ENCODE measurements at places on chromosomes 16 and 17.

GRCh38 chr17:36142235-36142634 lies 34.2 kb downstream of the TBC1D3B start:
- no peak for DNase-seq

DNA sequence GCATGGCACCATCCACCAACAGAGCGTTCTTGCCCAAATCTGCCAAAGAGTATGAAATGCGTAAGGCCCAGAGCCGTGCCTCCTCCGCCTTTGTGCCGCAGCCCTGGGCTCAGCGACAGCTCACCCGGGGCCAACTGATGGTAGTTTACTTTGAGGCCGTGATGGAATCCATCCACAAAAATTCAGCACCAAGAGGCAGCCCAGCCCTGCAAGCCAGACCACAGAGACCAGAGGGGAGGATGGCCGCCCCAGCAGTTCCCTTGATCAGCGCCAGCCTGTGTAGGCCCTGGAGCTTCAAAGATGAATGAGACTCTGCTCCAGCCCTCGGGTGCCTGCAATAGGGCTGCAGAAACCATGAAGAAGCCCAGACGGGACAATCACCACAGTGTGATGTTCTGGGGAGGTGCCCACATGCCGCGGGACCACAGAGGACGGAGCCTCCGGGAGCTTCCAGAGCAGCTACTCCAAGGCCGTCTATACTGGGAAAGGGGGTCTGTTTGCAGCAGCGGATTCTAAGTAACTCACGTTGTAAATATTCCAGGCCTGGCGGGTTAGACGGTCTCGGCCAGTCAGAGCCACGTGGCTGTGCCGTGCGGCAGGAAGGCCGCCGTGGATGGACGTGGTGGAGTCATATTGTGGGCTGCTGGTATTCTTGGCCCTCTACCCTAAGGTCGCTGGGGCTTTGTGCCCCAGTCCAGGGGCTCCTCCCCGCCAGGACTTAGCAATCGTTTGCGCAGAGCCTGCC lies 80.3 kb downstream of the RBFOX3 start:
- DNase-seq = no peak

DNA sequence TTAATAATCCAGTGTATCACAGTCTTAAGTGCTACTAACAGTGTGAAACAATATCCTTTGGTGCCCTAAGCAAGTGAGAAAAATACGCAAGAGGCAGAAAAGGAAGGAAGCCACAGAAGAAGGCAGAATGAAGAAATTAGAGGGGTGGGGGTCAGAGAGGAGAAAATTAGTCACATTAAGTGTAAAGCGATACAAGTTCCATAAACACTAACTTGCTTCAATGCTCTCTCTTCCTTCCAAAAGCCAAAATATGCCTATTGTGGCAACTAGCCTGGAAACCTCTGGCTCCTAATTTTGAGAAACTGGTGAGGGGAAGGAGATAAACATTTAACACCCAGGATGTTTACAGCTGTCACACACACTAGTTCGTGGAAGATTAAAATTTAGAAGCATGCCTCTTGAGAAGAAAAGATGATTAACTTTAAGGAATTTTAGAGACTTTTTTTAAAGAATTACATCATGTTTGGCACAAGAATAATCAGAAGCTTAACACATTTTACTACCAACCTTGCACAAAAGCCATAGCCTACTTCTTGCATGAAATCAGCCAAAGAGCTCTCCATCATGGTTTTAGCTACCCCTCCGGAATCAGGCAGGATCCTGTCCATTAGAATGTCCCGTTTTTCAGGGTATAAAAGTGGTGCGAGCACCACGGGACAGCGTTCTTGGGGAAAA lies 44.7 kb downstream of the CNOT1 start:
- no peak for DNase-seq

DNA sequence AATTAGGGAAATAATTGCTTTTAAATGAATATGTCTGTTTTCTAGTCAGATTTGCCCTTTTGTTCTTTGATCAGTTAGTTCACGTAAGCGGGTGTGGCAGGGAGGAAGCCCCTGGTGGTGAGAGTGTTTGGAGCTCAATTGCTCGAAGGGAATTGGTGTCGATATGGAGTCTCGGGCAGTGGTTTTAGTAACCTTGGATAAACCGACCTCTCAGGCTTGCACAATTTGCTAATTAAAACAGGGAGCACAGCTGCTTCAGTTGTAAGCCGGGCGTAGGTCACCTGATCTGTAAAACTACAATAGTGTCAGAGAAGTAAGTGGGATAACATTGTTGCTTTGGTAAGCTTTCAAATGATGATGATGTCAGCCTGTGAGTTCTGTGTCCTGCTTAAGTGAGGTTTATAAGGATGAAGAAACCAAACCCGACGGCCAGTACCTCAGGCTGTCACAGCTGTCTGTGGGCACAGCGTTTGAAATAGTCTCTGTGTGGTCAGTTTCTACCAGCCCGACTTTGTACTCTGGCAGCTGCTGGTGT lies 2.9 kb downstream of the ZNF750 start:
- DNase-seq = peak; percentile 40

GRCh38 chr17:8997994-8998628 lies 23.2 kb upstream of the NTN1 start:
- no peak for DNase-seq

GRCh38 chr16:47694543-47694942 lies 233.4 kb downstream of the PHKB start:
- no peak for DNase-seq

DNA sequence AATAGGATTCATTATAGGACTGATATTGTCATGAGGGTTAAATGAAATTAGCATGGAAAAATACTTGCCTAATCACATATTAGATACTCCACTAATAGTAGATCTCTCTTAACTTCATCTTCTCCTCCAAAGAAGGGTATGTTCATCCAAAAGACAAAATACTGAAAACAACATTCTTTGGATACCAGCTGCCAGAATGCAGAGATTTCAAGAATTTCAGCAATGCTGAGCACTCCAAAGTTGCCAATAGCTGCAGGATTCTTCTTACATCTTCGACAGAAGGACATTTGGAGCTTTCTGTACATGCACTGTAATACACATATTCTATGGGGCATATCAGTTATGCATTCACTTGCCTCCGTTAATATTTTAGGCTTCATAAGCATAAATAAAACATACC lies 436.5 kb downstream of the HAPSTR1 start:
- DNase-seq = no peak

- no peak for DNase-seq
These were observed 4.2 kb downstream of the NF1 start for GRCh38 chr17:31099016-31099415.

DNA sequence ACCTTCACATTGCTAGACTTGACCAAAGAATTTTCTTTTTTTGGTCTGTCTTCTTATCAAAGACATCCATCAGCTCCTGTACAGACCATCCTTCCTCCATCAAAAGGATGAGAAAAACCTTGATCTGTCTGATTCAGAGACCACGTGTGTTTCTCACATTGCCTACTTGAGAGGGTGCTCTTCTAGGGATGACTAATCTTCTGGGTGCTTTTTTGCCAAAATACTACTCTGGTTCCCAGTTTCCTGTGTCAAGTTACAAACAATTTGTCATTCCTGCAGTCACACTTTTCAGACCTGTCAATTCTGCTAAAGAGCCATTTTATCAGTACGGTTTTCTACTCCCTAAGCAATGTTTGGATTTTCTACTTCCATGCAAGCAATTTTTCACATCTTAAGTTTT lies 492.2 kb downstream of the CDH11 start:
- DNase-seq = no peak

- DNase-seq = no peak
These were observed 27.9 kb upstream of the C16orf95 start for GRCh38 chr16:87344931-87345631.

DNA sequence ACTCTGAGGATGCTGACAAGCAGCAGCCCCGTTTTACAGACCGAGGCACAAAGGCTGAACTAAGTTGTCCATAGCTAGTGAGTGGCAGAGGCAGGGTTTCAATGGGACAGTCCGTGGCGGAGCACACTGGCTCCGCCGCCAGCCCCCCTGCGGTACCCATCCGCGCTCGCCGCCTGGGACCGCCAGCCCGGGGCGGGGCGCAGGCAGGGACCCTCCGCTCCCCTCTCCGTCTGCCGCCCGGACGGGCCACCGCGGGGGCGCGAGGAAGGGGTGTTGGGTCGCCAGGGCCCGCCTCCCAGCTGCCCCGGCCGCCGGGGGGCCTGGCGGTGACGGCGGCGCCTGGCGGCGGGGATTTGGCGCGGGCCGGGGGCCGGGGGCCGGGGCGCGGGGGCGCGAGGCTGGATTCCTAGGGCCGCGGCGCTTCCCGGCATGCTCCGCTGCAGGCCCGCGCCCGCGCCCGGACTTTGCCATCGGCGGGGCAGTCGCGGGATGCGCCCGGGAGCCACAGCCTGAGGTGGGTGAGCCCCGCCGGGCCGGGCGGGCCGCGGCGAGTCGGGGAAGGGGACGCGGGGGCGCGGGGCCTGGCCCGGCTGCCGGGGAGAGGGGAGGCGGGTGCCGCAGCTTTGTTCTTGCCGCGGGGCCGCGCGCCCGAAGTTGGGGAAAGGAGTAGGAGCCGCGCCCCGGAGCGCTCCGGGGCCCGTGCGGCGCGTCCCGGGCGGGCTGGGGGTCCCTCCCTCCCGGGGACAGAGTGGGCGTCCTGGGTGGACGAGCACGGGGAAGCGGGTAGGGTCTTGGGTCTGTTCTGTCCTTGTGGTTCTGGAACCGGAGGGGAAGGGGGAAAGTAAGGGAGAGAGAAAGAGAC lies at the start of gene TMEM98:
TSS of gene TMEM98 (plus strand) at position 430 of the 862 bp plus-strand sequence. CDS start 3,376 bp downstream, outside the sequence.
- DNase-seq = peak; percentile 23

GRCh38 chr17:55699181-55699860 lies 23.3 kb downstream of the TMEM100 start:
- peak; percentile 84 for DNase-seq

GRCh38 chr16:10920726-10921427 lies 21.4 kb downstream of the DEXI start:
- DNase-seq = no peak

All from DMS79 treated with DMSO at 0.1 percent for 48 hours (cell line).